ENCODE measurements at places on chromosomes 3 and 15.

GRCh38 chr15:55661428-55661827 lies 73.3 kb upstream of the PYGO1 start:
- DNase-seq = no peak

- peak; percentile 58 for DNase-seq
Observed at GRCh38 chr15:88954431-88955277, 41.5 kb upstream of the MFGE8 start.

DNA sequence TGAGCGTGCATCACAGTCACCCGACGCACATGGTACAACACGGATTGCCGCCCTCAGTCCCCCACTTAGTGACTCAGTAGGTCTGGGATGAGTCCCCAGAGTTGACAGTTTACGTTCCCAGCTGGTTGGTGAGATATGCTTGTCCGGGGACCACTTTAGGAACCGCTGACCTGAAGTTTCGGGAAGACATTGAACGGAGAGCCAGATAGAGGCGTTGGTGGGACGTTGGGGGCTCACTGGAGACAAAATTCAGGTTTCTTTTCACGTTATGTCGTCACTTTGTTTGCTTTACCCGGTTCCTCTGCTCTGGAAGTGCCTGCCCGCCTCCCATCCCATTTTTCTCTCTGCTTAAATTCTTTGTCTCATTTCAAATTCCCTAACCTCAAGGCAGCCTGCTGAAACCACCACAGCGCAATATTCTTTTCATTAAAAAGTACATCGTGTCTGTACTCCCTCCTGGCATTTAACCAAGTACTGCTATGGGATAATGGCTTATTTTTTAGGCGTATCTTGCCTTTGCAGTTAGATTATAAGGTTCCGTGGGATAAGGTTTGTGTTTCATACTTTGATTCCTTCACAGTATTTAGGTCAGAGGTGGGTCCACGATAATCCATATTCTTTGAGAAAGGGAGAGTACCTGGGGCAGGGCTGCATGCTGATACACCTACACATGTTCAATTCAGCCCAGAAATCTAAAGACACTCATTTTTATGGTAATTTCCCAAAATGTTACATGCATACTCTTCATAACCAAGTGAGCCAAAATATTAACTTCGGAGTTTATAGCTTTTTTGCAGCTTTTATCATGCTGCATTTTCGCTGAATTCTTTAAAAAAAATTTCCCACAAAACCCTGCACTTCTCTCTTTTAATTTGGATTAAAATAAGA lies 921 bp downstream of the LMLN start:
- DNase-seq = no peak

GRCh38 chr15:76200083-76200465 lies 111.2 kb downstream of the ETFA start:
- no peak for DNase-seq

- no peak for DNase-seq
Observed at GRCh38 chr3:152459118-152459515, 190.4 kb downstream of the MBNL1 start.

- no peak for DNase-seq
Observed at GRCh38 chr3:186411994-186412393, 50.0 kb upstream of the DGKG start.

- DNase-seq = no peak
Observed at GRCh38 chr15:73897441-73898261, 24.3 kb downstream of the TBC1D21 start.

GRCh38 chr15:95304151-95304946 lies 1026.2 kb upstream of the NR2F2 start:
- DNase-seq = no peak

- no peak for DNase-seq
Observed at GRCh38 chr3:23916152-23916885, 471 bp downstream of the NKIRAS1 start.

DNA sequence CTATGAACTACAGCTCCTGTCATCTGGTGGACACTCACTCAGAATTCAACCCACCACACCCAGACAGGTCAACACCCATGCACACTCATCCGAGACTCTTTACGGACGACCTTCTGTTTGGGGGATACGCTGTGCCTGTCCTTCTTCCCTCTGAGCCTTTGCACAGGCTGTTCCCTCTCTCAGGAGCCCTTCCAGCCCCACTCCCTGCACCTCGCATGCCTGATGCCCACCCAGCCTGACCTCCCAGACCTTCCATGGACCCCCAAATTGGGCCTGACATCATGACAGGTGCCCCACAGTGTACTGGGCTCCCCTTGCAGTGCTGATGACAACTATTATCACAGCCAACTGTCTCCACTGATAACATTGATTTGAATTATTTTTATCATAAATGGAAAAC lies 135.8 kb downstream of the NSMCE3 start:
- no peak for DNase-seq

- DNase-seq = no peak
Observed at GRCh38 chr3:94716326-94717018, 653.6 kb downstream of the NSUN3 start.

DNA sequence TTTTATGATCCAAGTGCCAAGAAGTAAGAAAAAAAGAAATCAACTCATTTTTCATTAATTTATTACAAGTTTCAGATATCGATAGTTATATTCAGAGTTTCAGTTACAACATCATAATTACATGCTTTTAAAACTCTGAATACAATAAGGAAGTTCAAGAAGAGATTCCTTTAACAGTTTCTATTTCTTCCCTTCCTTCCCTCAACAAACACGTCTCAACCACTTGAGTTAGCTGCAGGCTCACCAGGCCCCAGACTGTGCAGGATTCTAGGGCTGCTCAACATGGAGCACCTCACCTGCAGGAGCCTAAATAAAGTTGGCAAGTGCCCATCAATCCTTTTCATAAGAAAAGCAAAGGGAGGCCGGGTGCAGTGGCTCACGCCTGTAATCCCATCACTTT lies 79.2 kb upstream of the FNDC3B start:
- DNase-seq = no peak

DNA sequence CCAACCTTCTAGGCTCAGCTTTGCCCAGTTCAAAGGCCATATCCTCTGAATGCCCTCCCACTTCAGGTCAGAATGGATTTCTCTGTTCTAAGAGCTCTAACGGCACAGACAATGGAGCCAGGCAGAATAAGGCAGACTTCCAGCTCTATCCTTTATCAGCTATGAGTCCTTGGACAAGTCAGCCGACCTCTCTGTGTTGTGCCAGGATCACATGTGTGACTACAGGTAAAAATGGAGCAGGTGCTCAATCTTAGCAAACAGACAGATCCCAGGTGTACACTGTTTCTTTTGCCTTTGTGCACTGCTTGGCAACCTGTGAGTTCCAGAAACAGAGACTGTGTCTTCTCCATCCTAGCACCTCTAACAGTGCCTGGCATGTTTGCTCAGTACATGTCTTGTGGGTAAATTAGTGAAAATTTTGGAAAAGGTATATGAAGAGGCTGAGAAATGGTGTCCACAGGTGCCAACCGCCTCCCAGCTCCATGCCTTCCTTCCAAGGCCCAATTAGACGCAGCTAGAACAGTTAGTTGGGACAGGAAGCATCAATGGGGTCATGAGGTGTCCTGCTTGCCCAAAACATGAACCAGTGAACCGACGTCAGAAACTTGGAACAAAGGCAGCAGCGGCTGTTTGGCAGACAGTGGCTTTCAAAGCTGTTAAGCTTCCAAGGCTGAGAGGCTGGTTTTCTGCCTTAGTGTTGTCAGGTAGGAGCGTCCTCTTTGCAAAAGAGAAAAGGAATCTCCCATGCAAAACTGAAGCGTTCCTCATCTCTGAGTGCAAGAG lies 28.7 kb downstream of the TLE3 start:
- DNase-seq = no peak

DNA sequence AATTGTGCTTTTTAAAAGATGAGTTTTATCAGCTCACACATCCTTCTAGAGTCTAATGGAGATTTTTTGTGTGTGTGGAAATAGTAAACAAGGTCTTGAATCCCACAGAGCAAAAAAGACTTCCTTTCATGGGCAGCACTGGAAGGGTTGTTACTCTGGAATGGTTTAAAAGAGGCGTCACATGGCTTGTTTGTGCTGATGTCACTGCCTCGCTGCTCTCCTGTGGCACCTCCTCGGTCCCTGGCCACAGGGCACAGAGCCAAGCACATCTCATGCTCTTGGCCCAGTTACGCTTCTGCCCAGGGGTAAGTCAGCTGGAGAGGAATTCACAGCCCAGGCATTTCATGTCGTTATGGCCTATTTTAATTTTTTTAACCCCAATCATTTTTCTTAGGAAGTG lies 53.2 kb downstream of the PGPEP1L start:
- DNase-seq = peak; percentile 61

DNA sequence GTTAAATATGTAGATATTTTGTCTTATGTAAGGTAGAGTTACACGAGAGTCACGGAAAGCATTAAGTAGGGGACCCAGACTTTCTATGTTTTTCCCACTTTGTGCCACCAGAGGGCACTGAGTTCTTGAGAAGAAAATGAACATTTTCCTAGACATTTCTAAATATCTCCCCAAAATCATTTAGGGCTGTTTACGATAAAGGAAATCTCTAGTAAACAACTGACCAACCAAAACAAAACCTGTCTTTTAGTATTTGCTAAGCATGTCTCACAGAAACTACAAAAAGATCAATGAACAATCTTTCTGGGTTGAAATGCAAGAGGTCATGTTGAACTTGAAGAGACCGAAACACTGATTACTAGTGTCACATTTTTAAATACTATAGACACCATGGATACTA lies 16.1 kb downstream of the POU1F1 start:
- DNase-seq = peak; percentile 42

- DNase-seq = no peak
Observed at GRCh38 chr3:155908086-155908485, 37.6 kb downstream of the GMPS start.

GRCh38 chr3:38992117-38992760 lies 59.5 kb downstream of the SCN11A start:
- no peak for DNase-seq

GRCh38 chr3:151347432-151347831 lies 18.1 kb upstream of the P2RY13 start:
- peak; percentile 21 for DNase-seq

GRCh38 chr15:62482785-62483429 lies 317.8 kb upstream of the C2CD4B start:
- no peak for DNase-seq

DNA sequence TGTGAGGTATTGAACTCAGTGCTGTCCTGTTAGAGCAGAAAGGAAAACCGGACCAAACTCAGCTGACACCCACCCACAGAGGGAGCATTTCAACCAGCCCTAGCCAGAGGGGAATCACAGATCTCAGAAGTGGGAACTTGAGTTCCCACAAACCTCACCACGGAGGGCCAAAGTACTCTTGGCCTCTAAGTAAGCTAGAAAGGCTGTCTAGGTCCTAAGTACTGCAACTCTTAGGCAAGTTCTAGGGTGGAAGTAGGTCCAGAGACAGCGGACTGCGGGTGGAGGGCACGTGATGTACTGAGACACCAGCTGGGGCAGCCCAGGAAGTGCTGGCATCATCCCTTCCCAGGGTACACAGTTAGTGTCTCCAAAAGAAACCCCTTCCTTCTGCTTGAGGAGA lies 34.1 kb downstream of the EOMES start:
- DNase-seq = no peak

DNA sequence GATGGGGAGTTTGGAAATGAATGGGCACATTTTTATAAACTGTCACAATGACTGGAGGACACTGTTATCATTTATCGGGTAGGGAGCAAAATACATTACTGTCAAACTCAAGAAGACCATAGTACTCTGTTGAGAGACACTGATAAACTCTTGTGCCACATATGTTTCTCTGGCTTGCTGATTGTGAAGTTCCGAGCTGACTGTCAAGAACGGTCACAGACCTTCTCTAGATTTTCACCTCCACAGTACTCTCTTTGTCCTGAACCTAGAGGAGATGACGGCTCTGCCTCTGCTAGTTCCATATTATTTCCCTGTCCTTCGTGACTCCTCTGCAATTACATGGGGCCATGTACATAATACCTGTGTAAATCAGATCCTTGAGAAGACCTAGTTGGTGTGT lies 451.9 kb downstream of the LPP start:
- no peak for DNase-seq

DNA sequence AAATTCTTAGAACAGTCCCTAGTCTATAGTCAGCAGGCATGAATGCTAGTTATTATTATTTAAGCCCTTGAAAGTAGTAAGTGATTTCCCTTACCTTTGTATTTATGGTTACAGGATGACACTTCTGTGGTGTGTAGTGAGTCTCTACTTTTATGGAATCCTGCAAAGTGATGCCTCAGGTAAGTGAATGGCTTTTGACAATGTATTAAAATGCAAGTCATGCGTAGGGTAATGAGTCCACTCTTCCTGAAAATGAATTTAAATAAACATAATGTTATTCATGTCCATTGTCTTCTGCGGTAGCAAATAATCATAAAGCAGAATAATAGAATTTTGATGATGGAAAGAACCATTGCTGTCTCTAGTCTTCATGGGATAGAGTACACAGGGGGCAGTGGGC lies 50.3 kb downstream of the IL1RAP start:
- no peak for DNase-seq

GRCh38 chr15:91118817-91119590 lies 18.9 kb downstream of the SV2B start:
- DNase-seq = no peak

GRCh38 chr3:11362600-11362999 lies 90.4 kb downstream of the ATG7 start:
- no peak for DNase-seq

DNA sequence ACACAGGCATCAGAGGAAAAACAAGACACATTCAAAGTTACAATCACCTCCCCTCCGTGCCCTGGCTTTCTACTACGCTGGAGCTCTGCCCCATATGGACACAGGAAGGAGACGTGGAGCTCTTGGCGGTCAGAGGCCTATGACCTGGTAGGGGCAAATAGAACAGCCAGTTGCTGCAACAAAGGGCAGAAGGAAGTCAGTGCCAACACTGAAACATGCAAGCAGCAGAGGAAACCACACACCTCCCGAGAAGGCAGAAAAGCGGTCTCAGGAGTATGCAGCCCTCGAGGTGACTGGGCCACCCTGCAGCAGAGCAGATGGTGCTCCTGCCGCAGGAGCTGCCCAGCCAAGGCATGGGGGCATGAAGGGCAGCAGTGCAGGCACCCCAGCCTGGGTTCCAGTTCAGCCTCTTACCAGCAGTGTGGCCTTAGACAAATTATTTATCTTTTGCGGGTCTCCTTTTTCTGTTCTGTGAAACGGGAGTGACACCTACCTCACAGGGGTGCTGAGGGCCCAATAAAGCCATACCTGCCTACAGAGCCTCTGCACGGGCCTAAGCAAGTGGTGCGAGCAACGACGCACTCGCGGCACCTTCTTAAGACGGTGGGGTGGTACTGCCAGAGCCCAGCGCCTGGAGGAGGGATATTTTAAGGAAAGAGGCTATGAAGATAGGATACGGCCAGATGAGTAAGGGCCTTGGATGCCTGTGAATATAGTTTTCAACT lies 8.6 kb downstream of the ZXDC start:
- DNase-seq = no peak

GRCh38 chr3:128149650-128150049 lies 3.6 kb upstream of the EEFSEC start:
- DNase-seq = no peak

GRCh38 chr3:42190701-42191442 lies 75.1 kb downstream of the CCK start:
- peak; percentile 63 for DNase-seq

- DNase-seq = no peak
Observed at GRCh38 chr15:79221696-79222095, 60.8 kb upstream of the ANKRD34C start.
